ENCODE measurements at places on chromosomes 2 and 18.

- no peaks in the 10 kb centered on the region for H3K27me3 ChIP-seq
- H3K4me3 ChIP-seq, result no peak overlapping the region
- peak overlapping the region; percentile 69 for H3K27ac ChIP-seq
Measured at GRCh38 chr2:240637116-240637900, 12.0 kb downstream of the GPR35 start.

- H3K27me3 ChIP-seq, result peaks cover 7% of the 10 kb centered on the region
Measured at GRCh38 chr2:235532307-235532706, 38.5 kb downstream of the AGAP1 start.

GRCh38 chr2:41923156-41923786 is 124.5 kb upstream of the PKDCC start:
- H3K27me3 ChIP-seq, result no peaks in the 10 kb centered on the region
- no peaks in the 10 kb centered on the region for H3K4me1 ChIP-seq
- no peak overlapping the region for H3K4me3 ChIP-seq
- DNase-seq, result no peak
- no peaks in the 10 kb centered on the region for H3K36me3 ChIP-seq
- H3K27ac ChIP-seq, result no peak overlapping the region

GRCh38 chr2:28247290-28247689 is 145.4 kb upstream of the FOSL2 start:
- H3K36me3 ChIP-seq, result peaks cover 8% of the 10 kb centered on the region
- no peaks in the 10 kb centered on the region for H3K27me3 ChIP-seq

Data from effector memory CD8-positive, alpha-beta T cell (primary cell).